ENCODE measurements at places on chromosomes 1 and 21.
A peak's percentile ranks its signal among the peaks of the same experiment; 100 is the strongest.

- no peak for DNase-seq
These were observed 41.9 kb downstream of the UCK2 start for GRCh38 chr1:165869343-165869742.

DNA sequence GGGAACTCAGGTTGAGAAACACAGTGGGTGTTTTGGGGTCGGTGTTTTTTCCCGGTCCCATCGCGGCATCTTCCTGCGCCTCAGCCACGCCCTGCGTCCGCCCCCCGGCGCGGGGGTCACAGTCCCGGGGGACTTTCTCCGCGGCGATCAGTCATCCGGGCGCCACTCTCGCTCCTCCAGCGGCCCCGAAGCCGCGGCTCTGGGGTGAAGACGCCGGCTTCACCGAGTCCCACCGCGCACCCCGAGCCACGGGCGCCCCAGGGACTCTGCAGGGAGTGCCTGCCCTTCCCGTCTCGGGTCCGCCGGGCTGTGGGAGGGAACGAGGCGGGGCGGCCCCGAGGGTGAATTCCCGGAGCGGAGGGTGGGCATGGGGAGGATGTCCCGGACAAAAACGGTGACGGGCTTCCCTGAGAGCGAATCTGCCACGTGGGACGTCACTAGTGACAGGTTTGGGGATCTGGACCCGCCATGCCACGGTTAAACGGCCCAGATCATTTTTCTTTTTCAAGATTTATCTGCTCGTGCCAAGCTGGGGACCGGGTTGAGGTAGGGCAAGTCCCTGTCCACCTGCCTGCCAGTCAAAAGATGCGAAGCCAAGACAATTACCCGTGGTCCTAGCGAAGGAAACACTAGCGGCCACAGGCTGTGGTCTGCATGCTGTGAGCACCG is 717 bp upstream of the BATF3 start:
- no peak for DNase-seq

- DNase-seq: no peak
These were observed 193.8 kb downstream of the LYPLAL1 start for GRCh38 chr1:219367496-219367895.

- no peak for DNase-seq
These were observed 68.3 kb downstream of the DHRS3 start for GRCh38 chr1:12549460-12550349.

- DNase-seq: no peak
These were observed 17.1 kb upstream of the C1orf87 start for GRCh38 chr1:60090655-60091054.

DNA sequence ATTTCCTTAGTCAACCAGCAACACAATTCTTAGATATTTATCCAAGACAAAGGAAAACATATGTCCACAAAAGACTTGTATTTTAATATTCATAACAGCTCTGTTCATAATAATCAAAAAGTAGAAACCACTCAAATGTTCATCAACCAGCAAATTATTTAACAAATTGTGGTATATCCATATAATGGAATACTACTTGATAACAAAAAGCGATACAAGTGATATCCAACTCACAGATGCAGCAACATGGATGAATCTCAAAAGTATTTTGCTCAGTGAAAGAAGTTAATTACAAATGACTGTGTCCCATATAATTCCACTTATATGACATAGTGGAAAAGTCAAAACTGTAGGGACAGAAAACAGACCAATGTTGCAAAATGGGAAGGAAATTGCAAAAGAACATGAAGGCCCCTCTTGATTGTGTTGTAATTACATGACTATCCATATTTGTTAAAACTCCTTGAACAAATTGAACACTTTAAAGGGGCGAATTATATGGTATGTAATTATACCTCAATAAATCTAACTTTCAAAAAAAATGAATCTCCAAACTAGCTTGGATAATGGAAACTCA is 116.9 kb downstream of the EDEM3 start:
- DNase-seq: no peak

DNA sequence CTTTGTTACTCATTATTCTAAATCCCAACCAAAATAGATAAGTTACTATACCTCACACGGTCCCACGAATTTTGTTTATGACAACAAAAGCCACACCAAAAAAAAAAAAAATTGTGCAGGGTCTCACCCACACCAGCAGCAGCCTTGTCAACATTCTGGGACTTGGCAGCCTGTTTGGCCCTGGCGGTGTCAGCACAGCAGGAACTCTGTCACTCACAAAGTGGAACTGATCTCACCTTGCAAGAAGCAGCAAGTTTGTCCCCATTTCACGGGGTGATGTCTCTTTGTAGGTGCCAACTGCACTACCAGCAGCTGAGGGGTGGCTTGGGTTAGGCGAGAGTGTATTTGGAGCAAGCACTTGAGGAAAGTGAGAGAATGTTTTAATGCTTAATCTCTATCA is 75.0 kb upstream of the CHRM3 start:
- no peak for DNase-seq

DNA sequence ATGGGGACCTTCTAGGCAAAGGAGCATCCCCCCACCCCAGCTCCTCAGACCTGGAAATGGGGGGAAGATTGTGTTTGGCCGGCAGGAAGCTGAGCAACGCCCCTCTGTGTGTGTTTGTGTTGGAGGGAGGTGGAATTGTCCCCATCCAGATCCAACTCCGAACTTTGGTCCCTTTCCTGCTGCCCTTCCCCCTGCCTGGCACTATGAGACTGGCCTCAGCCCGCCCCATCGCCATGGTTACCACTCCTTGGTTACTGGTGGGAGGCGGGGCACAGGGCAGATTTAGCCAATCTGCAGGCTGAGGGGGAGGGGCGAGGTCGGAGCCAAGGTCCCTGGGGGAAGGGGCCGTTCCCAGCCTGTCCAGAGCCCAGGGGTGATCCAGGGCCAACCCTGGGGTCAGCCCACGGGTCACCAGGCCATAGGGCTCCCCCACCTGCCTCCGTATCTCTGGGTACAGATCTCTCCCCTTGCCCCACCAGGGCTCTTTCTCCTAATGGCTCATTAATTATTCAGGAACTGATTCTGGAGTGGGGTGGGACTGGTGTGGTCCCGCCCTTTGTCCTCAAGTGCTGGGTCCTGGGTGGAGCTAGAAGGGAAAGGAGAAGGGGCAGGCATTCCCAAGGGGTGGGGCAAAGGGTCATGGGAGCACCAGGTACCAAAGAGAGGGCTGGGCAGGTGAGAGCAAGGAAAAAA is 15.2 kb downstream of the PTPRF start:
- peak; percentile 75 for DNase-seq

DNA sequence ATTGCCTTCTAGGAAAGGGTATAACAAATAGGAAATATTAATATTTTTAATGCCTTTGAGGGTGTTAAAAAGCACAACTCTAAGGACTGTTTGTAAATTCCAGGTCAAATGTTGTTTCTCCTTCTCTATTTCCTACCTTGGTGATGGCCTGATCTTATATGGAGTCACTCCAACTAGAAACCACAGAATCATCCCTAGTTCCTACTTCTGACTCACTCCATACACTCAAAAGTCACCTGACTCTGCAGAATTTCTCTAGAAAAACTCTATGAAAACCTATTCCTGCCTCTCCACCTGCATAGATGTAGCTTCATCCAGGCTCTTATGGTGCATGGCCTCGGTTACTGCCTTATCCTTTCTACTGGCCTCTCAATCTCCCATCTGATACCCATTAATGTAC is 14.5 kb downstream of the RGS4 start:
- no peak for DNase-seq

- DNase-seq: no peak
These were observed 105.2 kb upstream of the TSPAN2 start for GRCh38 chr1:115194506-115194905.

GRCh38 chr1:228321895-228322294 is 84.7 kb downstream of the TRIM11 start:
- DNase-seq: no peak

- DNase-seq: no peak
These were observed 8.1 kb downstream of the COL18A1 start for GRCh38 chr21:45412909-45413611.

DNA sequence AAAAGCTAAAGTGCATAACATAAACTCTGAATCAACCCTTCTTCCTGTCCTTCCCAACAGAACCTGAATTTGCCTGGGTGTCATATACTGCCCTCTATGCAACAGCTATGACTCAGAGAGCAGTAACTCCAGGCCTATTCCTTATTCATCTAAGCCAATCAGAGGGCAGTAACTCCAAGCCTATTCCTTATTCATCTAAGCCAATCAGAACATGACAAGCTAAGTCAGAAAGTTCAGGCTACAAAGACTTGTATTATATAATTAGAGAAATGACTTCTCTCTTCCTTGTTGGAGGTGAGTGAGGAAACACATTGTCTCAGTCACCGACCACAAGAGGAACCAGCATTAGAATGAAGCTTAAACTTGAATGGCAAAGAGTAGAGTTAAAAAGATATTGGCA is 26.2 kb upstream of the TADA1 start:
- no peak for DNase-seq

- DNase-seq: no peak
These were observed 10.5 kb downstream of the PCSK9 start for GRCh38 chr1:55049914-55050278.

DNA sequence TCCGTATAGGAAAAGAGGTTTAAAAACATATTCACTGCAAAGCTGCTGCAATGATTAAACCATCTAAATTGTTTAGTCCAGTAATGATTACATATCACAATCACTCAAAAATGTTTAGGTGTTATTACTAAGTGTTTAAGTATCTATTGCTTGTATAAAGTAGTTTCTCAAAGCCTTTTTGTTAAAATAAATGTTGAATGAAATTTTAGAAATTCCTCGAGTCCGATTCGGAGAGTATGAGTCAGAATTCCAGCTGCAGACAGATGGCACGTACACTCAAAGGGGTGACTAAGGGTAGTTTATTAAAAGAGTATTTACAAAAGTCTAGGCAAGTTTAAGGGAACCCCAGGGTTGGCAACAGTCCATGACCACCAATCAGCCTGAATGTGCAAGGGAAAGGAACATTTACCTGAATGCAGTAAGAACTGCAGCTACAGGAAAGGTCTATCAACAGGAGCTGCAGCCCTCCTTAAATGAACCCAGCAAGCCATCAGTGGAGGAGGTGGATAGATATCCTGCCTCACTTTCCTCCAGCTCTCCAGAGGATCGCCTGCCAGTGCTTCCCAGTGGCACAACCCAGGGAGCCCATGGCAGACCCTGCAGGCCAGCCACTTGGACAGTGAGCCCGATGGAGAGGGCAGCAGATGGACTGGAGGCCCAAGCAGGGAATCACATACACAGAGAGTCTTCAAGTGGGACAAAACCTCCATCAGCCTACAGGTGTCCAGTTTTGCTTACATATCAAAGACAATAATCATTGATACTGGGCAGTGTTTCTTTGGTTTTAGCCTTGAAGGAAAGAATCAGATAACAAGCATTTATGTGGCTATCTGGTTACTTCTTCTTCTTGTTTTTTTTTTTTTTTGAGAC is 92.1 kb upstream of the SLC44A3 start:
- DNase-seq: no peak

DNA sequence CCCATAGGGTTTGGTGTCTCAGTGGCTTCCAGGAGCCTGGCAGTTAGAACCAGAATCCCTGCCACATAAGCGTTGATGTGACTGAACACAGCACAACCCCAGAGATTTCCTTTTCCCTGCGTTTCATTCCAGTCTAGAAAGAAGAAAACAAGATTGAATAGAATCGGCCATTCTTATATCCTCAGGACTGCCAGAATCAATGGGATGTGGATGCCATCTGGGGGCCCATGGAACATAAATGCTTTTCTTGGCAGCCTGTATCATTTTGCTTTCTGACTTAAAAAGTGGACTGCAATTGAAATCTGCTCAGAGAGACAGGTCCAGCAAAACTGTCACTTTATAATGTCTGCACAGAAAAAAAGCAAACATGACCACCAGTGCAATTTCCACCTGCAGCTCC is 80.3 kb downstream of the DISC1 start:
- no peak for DNase-seq

- no peak for DNase-seq
These were observed 260.4 kb downstream of the PTPRU start for GRCh38 chr1:29496701-29497100.

DNA sequence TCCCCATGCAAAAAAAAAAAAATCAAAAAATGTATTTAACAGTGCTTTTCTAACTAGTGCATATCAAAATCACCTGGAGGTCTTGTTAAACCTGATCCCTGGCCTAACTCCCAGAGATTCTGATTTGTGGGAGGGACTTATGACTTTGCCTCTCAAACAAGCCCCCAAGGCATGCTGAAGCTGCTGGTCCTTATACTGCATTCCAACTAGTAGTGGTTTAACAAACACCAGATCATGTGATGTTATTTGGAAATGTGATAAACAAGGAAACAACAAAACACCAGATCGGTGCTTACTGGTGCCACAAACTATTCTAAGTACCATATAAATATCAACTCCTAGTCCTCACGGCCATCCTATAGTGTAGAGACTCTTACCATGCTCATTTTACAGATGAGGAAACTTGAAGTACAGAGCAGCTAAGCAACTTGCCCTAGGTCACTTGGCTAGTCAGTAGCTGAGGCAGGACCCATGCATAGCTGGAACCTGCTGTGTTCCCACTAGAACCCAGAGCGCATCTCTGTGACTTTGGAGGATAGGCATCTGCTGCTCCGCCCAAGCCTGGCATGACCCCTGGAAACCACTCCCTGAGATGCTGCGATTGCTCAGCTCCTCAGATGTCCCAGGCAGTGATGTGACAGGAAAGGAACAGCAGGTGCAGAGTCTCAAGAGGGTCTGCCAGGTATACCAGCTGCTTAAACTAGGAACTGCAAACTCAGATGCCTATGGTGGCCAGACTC is 38.1 kb downstream of the SOX13 start:
- no peak for DNase-seq

GRCh38 chr1:169776440-169776839 is 18.3 kb downstream of the METTL18 start:
- no peak for DNase-seq

DNA sequence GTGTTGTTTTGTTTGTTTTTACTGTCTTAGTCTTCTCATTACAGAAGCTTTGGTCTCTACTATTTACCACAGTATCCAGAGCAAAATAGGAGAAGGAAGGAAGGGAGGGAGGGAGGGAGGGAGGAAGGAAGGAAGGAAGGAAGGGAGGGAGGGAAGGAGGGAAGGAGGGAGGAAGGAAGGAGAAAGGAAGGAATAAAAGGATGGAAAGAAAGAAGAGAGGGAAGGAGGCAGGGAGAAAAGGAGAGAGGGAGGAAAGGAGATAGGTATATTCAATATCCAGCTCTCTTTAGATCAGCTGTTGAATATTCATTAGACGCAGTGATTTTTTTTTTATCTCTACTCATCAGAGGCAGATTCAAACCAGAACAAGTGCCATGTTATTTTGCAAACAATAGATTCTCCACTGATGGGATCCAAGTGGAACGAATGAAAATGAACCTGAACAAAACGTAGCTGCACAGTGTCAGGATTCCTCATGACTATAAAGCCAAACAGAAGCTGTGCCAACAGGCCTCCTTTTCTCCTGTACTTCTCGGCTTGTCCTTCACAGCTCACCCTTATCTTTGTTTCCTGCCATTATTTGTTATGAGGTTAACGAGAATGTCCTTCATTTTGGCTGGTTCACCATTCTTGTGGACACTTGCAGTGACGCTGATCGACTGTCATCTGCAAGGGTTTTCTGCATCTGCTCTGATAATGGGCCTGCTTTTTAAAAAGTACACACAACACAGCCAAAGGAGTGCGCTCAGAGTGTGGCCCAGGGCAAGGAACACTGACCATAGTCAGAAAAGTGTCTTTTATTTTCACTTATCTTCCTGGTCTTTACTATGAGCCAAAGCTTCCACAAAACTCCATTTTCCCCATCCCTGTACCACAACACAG is 7.8 kb upstream of the NTPCR start:
- DNase-seq: no peak

GRCh38 chr1:204286315-204286714 is 72.5 kb upstream of the GOLT1A start:
- no peak for DNase-seq

- DNase-seq: no peak
These were observed 32.0 kb downstream of the RSPH1 start for GRCh38 chr21:42463861-42464515.

GRCh38 chr1:118900643-118901440 is 87.3 kb downstream of the TBX15 start:
- DNase-seq: no peak
